ENCODE measurements at places on chromosomes 13 and 19.
A peak's percentile ranks its signal among the peaks of the same experiment; 100 is the strongest.

DNA sequence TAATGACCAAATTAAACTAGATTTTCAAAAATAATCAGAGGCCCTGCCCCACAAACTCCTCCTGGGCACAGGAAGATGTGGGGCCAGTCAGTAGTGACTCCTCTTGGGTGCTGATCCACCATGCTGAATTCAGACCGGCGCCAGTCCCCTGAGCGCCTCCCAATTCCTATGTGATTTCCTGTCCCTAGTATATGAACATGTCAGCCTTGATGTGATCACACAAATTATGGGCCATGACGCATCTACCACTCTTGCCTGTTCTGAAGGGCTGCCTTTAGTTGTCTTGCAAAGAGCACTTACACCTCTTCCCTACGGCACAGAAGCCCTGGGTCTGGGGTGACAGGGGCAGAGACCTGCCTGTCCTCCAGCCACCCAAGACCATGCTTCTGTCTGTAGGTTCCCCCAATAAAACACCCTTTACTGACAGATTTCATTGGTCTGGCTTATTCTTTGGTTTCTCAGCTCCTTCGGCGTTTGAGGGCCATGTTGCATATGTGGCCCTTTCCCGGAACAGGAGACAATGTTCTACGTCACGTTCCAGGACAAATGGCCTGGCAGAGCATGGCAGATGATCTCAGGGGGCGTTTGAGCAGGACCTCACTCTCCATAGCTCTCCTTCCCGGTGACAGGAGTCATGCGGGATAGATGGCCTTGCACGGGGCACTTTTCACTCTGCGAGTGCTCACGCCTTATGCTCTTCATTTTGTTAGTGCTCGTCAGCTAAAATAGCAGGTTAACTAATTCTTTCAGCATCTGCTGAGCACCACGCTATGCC is 5.6 kb upstream of the ATP11A start:
- no peak for DNase-seq

- no peak for DNase-seq
Measured at GRCh38 chr19:11227195-11227886, 12.1 kb upstream of the ANGPTL8 start.

DNA sequence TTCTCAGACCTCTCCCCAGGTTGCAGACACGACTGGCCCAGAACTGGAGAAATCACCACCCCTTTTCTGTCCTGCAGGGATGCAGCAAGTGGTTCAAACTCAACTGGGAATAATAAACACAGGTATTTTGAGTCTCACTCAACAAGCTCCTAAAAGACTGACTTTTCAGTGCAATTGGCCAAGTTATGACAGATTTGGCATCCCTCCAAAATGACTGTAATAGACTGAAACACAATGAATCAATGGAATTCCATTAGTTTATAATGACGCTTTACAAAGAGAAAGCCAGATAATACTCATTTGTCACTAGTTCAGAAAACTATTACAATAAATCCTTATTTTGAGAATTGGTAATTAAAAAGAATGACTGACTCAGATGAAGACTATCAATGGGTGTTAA is 38.1 kb downstream of the MIPEP start:
- no peak for DNase-seq

DNA sequence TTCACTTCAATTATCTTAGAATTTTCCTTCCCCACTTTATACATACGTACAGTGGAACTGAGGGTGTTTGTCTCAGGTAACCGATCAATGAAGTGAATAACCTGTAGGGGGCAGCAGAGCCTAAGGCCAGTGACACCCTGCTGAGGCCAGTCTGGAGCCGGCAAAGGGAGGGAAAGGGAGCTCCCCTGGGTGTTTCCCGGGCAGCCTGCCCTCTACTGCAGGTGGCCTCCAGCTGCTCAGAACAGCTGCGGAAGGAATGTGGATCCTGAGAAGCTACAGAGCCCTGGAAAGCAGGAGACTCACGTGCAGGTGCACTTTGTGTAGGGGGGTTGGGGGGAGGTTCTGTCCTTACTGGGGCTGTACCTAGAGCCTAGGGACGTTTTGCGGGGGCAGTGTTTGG is 832 bp upstream of the ZNF491 start:
- DNase-seq = peak; percentile 74

GRCh38 chr13:49840675-49841074 is 48.2 kb upstream of the KPNA3 start:
- DNase-seq = no peak

DNA sequence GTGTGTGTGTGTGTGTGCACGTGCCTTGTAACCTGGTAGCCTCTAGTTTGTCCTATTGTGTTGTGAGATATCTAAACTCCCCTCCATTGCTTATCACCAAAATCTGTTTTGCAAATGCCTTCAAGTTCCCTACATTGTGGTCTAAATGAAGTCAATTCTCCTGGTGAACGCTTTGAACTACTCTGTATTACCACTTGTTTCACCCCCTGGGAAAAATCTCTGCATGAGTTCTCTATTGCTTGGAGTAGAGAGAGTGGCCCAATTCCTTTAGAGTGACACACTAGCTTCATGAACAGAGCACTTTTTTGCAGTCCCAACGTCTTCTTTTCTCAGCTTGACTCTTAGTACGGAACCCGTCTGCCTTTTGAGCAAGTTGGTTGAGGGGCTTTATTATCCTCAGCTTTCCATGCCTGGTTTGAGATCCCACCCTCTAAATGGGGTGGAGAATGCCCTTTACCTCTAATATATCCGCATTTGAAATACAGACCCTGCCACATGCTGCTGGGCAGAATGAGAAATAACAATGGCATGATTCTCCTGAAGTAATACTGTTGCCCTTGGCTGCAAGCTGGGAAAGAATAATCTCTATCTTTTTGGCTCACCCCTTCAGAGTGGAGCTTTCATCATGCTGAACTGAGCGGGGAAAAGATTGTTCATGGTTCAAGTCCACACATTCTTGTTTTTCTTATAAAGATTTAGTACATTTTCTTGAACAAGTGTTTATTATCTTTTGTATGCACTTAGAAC is 2545.3 kb downstream of the PCDH9 start:
- DNase-seq = no peak

GRCh38 chr13:40043764-40044163 is 388.3 kb downstream of the COG6 start:
- no peak for DNase-seq

DNA sequence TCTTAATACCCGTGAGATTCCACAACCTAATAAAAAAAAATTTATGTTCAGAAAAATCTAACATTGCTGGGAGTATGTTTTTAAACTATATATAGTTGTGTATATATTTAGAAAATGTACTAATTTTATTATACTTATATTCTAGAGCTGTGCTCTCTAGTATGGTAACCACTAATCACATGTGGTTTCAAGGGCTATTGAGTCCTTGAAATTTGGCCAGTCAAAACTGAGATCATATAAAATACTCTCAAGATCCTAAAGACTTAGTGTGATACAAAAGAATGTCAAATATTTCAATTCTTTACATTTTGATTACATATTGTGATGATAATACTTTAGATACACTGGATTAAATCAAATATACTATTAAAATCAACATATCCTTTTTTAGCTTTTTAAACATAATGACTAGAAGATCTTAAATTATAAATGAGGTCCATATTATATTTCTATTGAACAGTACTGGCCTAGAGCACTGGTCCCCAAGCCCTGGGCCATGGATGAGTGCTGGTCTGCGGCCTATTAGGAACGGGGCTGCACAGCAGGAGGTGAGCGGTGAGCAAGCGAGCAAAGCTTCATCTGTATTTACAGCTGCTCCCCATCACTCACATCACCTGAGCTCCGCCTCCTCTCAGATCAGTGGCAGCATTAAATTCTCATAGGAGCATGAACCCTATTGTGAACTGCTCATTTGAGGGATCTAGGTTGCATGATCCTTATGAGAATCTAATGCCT is 176.5 kb upstream of the NBEA start:
- DNase-seq = no peak

DNA sequence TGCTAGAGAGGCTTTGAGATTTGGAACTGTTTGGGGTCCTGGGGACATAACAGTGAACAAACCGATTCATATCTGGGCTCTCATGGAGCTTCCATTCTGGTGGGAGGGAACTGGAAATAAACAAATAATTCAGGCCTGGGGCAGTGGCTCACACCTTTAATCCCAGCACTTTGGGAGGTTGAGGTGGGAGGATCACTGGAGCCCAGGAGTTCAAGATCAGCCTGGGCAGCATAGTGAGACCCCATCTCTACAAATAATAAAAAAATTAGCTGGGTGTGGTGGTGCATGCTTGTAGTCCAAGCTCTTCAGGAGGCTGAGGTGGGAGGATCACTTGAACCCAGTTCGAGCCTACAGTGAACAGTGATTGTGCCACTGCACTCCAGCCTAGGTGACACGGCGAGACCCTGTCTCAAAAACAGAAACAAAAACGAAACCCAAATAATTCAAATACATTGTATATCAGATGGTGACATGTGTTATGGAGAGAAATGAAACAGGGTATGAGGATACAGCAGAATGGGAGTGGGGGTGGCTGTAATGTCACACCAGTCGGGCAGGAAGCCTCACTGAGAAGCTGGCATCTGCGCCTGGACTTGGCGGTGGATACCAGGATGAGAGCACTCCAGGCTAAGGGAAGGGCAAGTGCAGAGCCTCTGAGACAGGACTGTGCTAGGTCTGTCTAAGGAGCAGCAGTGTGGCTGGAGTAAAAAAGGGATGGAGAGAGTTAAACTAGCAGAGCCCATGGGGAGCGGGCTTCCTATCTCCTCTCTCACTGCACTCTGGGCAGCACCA is 131.1 kb upstream of the ZNF536 start:
- no peak for DNase-seq

- no peak for DNase-seq
Measured at GRCh38 chr19:13576726-13577125, 70.4 kb upstream of the CACNA1A start.

DNA sequence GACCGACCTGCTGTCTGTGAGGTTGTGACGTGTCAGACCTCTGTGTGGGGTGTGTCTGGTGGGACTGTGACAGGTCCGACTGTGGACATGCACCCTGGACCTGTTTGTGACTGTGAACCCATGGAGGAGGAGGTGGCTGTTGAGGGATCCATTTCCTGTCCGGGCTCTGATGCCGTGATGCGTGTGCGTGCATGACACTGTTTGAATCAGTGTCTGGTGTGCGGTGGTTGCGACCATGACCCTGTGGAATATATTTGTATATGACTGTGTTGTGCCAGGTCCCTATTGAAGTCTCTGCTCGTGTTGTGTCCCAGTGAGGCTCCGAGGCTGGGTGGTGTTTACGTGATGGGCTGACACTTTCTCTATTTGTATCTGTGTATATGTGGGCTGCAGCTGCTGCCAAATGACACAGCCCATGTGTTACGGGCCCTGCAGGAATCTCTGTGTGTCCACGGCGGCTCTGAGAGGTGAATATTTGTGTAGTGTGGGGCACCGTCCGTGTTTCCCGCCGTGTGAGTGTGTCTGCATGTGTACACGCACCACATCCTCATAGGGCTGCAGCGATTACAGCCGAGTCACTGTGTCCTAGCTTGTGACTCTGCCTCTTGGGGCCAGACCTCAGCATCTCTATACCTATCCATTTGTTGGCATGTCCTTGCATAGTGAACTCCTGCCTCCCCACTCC is 18.3 kb downstream of the CCDC97 start:
- DNase-seq = no peak

DNA sequence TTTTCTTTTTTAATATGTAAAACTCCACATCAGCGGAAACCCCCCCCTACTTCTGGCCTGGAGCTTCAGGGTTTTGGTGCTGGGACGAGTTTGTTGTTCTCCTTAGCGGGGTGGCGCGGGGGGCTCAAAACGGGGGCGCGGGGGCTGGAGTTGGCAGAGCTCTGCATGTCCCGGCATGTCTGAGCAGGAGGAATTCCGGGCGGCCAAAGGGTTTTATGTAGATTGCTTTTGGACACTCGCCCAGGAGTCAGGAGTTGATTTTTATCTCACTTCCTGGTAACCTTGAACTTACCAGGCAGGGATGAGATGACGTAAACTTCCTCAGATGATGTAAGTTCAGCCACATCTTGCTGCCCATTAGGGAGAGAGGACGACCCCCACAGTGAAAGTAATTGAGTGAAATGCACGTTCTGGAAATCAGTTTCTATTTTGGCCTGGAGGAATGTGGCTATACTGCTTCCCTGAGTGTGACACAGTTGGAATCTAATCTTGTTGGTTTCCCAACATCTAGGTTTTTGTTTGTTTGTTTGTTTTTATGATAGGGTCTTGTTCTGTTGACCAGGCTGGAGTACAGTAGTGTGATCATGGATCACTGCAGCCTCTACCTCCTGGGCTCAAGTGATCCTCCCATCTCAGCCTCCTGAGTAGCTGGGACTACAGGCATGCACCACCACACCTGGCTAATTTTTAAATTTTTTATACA is 21.0 kb upstream of the GDF15 start:
- peak; percentile 55 for DNase-seq

- DNase-seq = no peak
Measured at GRCh38 chr19:412356-413355, 3.7 kb upstream of the C2CD4C start.

GRCh38 chr13:33264620-33264978 is 21.0 kb downstream of the STARD13 start:
- DNase-seq = no peak

DNA sequence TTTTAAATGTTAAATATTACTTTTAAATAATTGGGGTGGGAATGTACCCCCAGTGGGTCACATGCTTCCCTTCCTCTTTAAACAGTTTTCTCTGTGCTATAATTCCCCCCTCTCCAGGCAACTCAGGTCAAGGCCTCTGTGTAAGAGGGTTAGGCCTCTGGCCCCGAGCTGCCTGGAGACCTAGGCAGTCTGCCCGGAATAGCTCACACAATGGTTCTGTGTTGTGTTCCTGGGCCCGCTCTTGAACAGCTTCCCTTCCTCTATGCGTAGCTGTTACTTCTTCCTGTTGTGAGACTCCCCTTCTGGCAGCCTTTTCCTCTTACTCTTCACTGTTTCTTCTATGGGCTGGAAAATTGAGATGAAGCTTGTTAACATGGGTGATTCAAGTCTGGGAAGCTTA is 14.8 kb upstream of the ZNF492 start:
- DNase-seq = peak; percentile 42

DNA sequence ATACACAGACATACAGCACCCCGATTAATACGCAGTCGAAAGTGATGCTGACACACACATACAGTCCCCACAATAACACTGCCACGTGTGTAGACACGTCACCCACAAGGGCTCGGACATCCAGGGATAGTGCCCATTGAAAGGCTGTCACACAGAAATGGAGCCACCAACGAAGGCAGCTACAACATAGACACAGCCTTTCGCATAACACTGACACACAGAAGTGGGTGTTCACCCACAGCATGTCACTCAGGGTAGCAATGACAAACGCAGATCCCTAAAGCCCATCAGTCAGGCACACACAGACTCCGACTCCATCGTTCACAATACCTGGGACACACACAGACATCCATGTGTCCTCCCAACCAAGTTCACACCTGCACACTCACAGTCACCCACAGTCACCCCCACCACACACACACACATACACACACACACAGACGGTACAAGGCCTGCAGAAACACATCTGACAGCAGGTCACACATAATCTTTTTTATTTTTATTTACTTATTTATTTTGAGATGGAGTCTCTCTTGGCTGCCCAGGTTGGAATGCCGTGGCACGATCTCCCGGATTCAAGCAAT is 10.4 kb upstream of the NANOS3 start:
- peak; percentile 49 for DNase-seq

DNA sequence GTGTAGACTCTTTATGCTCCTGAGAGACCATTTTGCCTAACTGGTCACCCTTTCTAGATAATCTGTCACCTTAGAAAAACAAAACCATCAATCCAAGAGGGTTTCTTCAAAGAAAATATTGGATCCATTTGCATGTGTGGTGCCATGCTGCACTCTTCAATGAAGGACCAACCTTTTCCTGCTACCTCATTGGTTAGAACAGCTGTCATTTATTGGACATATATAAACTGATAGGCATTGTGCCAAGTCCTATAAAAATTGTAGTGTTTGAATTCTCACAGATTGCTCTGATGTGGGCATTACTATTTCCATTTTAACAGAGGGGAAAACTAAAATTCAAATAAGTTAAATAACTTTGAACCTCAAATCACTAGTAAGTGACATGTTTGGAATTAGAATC is 333.2 kb downstream of the MYO16 start:
- DNase-seq = no peak

Measured in frontal cortex (tissue), 4 donors.